ENCODE measurements at places on chromosomes 1 and 21.
A peak's percentile ranks its signal among the peaks of the same experiment; 100 is the strongest.

DNA sequence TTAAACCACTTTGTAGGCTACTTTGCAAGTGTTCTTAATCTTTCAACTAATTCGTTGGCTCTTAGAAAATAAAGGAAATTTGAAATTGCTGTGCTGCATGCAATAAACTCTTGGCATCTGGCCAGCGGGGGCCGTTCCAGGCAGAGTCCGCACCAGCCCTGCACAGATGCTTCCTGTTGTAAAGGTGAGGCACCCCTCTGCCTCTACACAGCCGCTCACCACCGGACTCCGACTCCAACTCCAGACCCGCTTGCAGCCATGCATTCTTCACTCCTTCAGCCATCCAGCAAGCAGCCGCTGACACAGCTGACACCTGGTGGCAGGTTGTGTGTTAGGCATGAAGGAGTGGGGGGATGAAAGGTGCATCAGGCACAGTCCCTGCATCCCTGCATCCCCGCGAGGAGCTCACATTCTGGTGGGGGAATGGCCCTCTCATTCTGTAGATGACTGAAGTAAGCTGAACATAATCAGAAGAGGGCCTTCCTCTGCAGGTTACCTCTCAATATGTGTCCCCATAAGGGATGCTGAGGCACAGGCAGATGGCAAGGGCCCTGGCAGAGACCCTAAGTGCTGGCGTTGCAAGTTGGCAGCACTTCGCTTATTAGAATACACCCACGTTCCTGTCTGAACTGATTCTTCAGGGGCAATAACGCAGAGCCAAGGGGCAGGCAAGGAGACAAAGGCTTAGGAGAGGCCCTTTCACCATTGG, 56.8 kb downstream of the GLIS1 start:
- peak; percentile 11 for DNase-seq

- DNase-seq: no peak
Measured at GRCh38 chr1:110542725-110543124, 23.8 kb upstream of the KCNA10 start.

DNA sequence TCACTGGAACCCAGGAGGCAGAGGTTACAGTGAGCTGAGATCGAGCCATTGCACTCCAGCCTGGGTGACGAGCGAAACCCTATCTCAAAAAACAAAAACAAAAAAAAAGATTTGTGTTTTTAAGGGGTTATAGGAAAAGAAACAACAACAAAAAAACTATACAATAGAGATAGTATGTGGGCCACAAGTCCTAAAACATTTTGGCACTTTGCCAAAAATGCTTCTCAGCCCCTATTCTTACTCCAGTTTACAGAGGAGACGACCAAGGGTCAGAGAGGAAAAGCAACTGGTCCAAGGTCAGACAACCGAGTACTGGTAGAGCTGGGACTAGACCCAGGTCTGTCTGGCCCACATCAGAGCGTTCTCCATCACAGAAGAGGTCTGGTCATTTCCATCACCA, 3.0 kb downstream of the FBXO44 start:
- no peak for DNase-seq

- DNase-seq: no peak
Measured at GRCh38 chr1:32508761-32509160, 30.5 kb upstream of the ZBTB8A start.

- DNase-seq: no peak
Measured at GRCh38 chr1:118564961-118565703, 380.1 kb upstream of the SPAG17 start.

GRCh38 chr1:67945733-67946374, 104.6 kb downstream of the DIRAS3 start:
- DNase-seq: no peak

GRCh38 chr1:193634470-193634869, 448.1 kb upstream of the B3GALT2 start:
- DNase-seq: no peak

DNA sequence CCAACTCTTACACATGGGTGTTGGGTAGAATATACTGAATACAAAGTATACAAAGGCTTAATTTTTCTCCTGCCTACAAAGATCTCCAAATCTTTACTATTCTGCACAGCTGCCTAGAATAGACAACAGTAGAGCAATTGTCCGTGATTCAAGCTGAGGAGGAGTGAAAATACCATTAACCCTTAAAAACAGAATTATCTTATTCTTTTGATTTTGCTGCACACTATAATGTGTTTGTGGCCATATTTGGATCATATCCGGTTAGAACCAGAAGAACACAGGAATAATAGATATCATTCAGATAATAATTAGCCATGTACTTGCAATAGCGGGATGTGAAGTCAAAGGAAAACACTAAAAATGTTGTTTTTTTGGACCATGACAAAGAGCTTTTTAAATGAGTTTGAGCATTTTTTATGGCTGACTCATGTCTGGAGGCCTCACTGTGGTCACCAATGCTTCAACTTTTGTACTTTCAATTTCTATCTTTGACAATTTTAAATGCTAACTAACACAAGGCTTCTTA, 197.6 kb upstream of the FOXD3 start:
- DNase-seq: no peak

GRCh38 chr1:17059391-17060305, 5.8 kb upstream of the SDHB start:
- peak; percentile 9 for DNase-seq

GRCh38 chr21:38303300-38303699, 46.5 kb downstream of the KCNJ15 start:
- no peak for DNase-seq

- DNase-seq: no peak
Measured at GRCh38 chr1:150813028-150813707, 5.1 kb upstream of the CTSK start.

- DNase-seq: no peak
Measured at GRCh38 chr1:87647430-87648177, 318.9 kb downstream of the LMO4 start.

DNA sequence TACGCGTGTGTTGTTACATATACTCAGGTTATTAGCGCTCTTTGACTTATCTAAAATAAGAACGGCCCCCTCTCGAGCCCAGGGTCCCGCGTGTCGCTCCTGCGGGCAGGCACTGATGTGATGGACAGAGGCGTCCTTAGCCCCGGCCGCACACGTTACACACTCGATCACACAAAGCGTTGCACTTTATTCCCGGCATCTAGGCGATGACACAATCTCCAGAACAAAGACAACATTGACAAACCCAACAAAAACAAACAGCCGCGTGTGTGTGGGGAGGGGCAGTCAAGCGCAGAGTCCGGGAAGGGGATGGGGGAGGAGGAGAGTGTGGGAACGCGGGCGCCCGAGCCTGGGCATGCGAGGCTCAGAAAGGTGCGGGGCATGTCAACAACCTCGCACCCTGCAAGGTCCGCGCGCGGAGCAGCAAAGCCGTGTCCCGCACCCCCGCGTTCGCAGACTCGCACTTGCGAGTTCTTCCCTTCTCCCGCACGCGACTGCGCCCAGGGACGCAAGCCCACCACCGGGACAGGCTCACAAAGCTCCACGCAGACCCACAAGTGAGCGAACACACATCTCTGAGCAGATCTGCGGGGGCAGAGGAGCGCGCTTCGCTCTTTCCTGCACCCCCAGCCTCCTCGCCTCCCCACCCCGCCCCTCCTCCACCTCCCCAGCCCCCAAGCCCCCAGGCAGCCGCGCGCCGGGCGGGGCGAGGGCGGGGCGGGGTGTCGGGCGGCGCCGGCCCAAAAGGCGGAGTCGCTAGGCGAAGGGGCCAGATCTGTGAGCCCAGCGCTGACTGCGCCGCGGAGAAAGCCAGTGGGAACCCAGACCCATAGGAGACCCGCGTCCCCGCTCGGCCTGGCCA, at the start of gene EFNA1:
EFNA1 (plus strand) TSS at position 772 of the 862 bp plus-strand sequence. CDS start 102 bp downstream, outside the sequence.
- no peak for DNase-seq

- DNase-seq: no peak
Measured at GRCh38 chr1:93029317-93029716, 49.8 kb upstream of the MTF2 start.

DNA sequence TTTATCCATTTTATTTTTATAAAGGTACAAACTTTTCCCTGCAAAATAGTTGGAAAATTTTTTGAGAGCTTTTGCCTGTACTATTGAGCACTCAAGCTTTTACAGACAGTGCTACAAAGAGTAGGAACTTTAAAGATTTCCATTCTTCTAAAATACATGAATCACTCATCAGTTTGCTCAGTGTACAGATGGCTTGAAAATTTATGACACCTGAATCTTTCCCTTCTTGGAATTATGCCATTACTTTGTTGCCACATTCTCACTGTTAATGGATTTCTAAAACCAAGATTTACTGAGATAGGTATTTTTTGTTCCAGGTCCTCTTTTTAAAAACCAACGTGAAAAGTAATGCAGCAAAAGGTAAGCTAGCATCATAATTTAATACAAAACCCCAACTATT, 76.0 kb downstream of the GPATCH2 start:
- DNase-seq: no peak

DNA sequence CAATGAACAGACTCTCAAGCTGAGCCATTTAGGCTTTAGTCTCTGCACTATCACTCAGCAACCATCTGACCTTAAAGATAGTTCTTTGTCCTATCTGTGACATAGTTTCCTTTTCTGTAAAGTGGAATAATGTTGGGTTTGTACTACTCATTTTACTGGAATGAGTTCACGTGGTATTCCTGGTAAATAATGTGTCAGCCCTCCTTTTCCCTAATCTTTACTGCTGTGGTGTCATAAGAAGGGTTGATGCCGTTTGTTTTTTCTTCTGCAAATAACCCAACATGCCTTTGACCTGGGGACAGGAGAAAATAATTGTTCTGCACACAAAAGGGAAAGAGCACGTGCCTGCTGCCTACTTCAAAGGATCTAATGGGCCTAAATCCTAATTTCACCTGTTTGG, 297.8 kb downstream of the BRINP3 start:
- no peak for DNase-seq

- no peak for DNase-seq
Measured at GRCh38 chr1:193520472-193520871, 334.1 kb upstream of the B3GALT2 start.

DNA sequence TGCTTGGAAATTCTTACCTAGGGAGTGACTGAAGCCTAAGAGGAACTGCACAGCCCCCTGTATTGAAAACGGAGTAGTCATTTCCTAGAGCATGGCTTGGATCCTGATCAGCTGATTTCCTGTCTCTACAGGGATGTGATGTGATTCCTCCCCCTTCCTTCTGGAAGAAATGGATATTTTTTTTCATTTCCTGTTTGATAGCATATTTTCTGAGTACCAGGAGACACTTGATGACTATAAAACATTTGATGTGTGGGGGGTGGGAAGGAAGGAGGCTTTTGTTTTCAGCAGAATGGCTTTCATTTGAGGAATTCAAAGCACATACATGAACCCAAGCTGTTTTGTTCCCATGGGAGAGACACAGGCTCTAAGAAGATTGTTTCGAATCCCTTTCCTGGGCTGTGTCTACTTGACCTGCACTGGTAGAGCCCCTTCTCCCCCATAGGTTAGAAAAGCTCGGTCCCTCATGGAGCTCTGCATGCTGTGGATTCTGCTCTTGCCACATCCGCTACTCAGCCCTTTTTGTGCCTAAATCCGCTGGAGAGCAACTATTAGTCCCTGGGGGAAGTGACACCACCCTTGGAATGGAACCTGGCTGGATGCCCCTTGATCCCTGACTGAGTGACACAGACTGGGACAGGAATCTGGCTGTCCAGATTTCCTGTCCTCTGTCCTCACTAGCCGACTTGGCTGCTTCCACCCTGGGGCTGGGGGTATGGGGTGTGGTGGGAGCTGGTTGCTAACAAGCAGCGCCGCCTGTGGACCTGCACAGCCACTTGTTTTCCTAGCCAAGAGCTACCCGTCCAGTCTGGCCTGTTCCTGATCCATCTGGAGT, 71.8 kb upstream of the MACF1 start:
- no peak for DNase-seq

DNA sequence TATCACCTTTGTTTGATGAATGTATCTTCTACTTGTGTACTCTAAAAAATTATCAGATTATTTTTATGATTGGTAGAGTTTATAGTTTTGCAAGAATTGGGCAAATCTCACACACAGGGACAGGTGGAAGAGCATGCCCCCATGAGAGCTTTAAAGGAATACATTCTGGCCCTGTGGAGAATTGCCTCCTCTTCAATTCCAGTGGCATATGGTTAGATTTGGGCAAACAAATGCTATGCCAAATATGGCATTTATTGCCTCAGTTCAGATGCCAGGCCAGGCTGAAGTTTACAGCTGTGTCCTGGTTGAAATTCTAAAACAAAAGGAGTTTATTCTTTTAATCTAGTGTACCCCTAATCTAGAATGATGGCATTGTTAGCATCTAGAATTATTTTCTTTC, 162.4 kb upstream of the CACYBP start:
- DNase-seq: no peak

GRCh38 chr1:160161965-160162705, 10.7 kb downstream of the ATP1A4 start:
- no peak for DNase-seq

GRCh38 chr1:3359351-3359750, 95.1 kb upstream of the ARHGEF16 start:
- DNase-seq: no peak

GRCh38 chr1:200223207-200223606, 186.6 kb downstream of the ZNF281 start:
- no peak for DNase-seq

DNA sequence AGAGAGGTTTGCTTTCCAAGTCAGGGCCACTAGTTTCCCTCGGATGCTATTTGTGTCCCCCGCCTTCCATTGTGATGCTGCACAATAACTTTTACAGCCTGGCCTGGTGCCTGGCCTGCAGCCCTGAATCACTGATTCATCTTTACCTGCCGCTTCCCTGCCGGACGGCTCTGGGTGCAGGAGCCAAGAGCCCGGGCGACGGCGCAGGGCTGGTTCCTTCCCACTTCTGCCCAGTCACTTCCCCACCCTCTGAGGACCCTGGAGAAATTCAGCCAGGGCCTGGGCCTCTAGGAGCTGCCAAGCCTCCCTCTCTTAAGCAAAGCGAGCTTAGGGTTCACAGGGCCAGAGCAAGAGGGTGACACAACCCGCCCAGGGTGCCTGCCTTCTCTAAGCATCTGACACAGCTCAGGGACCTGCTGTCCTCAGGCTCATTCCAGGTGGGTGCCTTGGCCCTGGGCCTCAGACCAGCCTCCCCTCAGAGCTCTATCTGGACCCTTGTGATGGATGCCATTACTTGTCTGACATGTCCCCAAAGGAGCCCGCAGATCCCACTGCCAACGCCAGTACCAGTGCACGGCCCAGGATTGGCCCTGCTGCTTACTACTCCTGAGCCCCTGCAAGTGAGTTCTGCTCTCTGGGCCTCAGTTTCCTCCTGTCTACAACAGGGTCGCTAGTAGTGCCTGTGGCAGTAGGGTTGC, 381.0 kb upstream of the VAMP3 start:
- DNase-seq: no peak

GRCh38 chr1:181134543-181135436, 46.3 kb downstream of the IER5 start:
- DNase-seq: no peak

DNA sequence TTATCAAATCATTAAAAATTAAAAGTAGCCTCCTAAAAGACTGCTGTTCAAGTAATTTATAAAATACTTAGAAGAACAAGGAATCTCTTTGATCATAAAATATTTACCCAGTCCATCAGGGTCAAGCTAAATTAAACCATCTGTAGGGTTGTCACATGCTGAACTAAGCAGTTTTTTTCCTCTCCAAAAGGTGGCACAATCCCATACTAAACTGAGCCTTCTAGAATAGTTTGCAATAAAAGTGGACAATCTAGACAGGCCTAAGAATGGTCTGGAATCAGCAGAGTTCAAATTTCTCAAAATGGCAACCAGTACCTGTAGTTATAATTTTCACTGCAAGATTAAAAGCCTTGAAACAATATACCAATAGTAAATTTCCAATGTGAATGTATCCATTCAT, 194.8 kb downstream of the EIF4G3 start:
- no peak for DNase-seq
